ENCODE measurements at places on chromosomes 7 and 10.

DNA sequence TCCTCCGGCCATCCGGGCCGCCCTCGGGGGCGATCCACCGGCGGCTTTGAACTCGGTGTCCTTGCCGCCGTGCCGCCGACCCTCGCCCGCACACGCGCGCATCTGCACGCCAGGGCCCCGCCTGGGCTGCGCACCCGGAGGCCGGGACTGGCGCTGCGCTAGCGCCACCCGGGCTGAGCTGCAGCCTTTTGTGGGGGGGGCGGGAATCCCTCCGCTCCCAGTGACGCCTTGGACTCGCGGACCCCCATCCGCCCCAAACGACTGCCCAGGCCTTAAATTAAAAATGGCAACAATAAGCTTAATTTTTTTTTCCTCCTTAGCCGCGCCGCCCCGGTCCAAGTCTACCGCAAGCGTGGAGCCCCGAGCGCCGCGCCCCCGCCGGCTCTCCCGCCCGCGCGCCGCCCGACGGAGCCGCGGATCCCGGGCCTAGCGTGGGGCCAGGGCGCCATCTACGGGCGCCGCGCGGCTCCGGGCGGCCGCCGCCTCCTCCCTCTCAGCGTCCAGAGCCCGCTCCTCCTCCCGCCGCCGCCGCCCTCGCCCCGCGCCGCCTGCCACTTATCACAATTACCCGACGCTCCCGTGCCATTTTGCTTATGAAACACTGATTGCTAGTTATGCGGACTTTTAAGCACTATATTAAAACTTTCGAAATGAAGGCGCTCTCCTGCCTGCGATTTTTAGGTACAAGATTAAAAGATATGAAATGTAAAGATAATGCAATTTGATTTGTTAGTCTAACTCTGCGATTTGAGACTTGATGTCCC, 7.5 kb upstream of the EBF3 start:
- DNase-seq = no peak

- DNase-seq = no peak
These were observed 6.5 kb downstream of the EVX1 start for GRCh38 chr7:27248911-27249723.

DNA sequence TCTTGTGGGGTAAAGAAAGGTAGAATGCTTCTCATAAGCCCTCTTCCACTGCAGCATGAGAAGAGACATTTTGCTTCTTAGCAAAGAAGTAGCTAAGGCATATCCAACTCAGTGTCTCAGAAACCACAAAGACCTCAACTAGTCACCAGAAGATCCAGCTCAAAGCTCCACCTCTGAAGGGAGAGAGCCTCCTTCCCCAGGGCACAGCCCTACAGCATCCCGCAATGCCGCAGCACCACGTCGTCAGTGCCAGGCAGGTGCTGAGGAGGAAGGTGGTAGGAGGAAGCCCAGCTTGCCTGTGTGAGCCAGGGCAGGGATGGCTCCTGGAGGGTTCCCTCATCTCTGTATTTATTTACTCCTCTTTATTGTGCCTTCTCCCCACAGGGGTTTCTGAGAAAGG, 385.6 kb upstream of the NPVF start:
- DNase-seq = no peak

GRCh38 chr7:80902019-80902418, 16.8 kb downstream of the SEMA3C start:
- DNase-seq = no peak

GRCh38 chr7:79529881-79530235, 76.4 kb upstream of the MAGI2 start:
- DNase-seq = no peak

DNA sequence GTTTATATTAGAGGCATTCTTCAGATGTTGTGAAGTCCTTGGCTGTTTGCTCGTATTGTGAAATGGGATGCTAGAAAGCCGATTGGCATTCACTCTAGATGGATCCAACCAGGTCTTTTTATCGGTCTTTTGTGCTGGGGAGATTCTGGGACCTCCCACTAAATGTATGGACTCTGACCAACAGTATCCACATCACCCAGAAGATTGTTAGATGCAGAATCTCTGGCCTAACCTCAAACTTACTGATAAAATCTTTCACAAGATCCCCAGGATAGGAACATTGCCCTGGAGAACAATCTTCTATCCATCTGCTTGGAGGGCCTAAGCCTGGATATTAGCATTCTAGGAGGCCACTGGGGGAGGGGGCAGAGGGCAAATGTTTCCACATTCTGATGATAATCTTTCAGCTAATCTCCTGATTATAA, 160.9 kb downstream of the PLXDC2 start:
- DNase-seq = no peak

GRCh38 chr7:118109607-118110006, 74.4 kb upstream of the LSM8 start:
- DNase-seq = no peak

- no peak for DNase-seq
These were observed 66.4 kb upstream of the PDCD4 start for GRCh38 chr10:110805292-110805691.

DNA sequence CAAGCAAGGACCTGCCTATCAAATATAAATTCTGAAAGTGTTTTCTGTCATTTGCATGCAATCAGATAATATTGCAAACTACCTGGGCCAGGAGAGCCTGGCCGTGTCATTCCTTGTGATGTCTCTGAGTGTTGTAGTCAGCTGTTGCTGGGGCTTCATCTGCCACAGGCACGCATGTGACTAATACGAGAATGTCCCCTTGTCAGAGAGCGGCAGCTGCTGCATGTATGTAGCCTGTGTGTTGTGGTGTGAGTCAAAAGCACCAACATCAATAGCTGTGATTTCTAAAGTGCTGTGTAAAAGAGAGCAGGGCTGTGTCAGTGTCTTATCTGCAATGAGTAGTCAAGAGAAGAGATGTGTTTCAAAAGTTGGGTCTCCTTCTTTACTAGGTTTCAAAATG, 155.4 kb downstream of the POU6F2 start:
- DNase-seq = no peak

GRCh38 chr10:112755446-112756234, 194.4 kb upstream of the TCF7L2 start:
- DNase-seq = no peak

DNA sequence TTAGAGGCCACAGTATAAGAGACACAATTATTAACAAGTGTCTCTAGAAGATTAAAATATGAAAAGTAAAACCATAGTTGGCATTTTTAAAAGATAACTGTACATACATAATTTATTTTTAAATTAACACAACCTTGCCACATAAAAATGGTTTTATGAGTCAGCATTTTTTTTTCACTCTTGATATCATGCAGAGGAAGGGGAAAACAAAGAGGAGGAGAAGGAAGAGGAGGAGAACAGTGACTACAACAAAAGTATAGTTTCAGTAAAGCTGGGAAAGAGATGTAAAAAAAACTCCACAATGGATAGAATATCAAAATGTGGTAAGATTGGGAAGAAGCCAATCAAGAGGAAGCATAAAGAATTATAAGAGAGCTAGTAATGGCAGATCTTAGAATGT, 34.0 kb downstream of the CH25H start:
- DNase-seq = no peak

DNA sequence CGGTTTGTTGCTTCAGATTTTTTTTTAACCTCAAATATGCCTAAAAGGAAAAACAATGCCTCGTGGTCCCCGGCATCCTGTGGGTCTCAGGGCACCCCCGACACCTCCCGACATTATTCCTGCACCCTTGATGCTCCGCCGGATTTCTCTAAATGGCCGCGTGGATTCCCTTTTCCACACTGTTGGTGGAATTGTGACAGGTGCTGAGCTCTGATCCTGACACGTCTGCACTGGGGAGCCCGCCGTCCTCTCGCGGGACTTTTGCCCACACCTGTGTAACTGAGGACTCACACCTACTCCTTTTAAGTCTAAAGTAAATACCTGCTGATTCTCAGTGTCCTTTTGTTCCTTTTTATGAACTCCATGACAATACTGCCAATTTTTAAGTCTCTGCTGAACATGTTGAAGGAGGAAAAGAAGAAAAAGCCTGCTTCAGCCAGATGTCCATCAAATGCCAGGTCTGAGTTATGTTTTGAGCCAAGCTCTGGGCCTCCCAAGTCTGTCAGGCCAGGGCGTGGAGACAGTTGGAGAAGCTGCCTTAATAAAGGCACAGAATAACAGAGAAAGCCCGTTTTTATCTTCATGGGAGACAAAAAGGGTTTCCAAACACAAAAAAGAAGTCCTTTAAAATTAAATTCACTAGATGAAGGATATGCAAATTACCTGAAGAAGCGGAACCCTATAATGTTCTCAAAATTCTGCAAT, 568.2 kb downstream of the DNAJB6 start:
- DNase-seq = no peak

DNA sequence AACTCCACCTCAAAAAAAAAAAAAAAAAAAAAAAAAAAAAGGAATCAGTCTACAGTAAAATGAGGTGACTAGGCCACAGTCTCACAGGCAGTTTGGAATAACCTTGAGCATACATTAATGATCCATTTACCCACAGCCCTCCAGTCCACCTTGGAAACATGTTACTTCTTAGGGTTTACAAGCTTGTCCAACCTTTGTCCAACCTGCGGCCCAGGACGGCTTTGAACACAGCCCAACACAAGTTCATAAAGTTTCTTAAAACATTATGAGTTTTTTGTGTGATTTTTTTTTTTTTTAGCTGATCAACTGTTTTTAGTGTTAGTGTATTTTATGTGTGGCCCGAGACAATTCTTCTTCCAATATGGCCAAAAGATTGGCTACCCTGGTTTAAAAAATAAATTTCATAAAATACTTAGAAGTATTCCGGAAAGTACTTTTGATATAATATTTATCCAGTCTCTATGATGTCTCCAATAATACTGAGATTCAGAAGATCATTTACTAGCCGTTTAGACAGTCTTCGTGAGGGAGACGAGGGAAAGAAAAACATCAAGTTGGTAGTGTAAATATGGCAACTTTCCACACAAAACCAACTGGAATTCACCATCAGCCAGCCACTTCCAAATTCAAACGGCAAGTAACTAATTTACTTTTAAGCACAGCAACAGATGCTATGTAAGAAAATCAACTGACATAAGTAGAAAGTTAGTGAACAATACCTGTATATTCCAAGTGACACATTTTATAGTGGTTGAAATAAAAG, 9.9 kb downstream of the BAZ1B start:
- no peak for DNase-seq

DNA sequence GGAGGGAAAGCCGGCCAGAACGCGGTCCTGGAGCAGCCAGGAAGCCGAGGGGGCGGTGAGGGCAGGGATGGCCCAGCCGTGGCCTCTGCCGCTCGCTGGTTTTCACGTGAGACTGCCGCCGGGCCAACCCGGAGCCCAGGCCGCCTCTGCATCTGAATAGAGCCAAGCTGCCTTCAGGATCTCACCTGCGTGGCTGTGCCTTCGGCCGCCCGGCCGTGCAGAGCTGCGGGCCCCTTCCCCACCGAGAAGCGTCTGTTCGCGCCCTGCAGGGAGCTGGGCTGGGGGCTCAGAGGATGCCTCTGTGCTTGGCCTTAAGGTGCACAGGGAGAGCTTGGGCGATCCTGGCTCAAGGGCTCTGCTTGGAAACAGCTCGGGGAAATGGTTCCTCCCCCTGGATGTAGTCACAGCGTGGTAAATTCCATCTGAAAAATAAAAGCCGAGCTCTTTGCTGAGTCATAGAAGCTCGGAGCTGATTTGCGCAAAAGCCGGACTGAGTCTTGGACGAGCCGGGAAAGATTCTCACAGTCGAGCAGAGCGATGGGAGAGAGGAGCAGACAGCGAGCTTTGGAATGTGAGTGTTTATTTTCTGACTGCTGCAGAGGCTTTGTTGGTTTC, at the start of gene JAKMIP3:
TSS of gene JAKMIP3 (plus strand) at position 456 of the 615 bp plus-strand sequence. CDS start 38,863 bp downstream, outside the sequence.
- no peak for DNase-seq

DNA sequence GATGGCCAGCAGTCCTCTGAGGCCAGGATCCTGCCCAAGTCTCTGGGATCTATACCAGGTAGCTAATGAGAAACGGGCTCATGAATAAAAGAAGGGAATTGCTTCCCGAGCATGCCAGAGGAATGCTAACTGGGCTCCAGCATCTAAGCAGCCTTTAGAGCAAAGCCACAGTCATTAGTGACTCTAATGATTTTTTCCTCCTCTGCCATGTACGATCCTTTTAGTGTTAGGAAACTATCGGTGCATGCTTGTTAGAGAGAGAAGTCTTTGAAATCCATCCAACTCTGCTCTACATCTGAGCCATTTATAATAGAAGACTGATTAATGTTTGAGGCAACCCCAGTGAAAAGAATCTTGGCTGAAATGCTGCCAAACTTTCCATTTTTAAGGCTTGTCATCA, 124.9 kb upstream of the TCERG1L start:
- no peak for DNase-seq

- DNase-seq = no peak
These were observed 45.1 kb upstream of the SMNDC1 start for GRCh38 chr10:110349831-110350230.

DNA sequence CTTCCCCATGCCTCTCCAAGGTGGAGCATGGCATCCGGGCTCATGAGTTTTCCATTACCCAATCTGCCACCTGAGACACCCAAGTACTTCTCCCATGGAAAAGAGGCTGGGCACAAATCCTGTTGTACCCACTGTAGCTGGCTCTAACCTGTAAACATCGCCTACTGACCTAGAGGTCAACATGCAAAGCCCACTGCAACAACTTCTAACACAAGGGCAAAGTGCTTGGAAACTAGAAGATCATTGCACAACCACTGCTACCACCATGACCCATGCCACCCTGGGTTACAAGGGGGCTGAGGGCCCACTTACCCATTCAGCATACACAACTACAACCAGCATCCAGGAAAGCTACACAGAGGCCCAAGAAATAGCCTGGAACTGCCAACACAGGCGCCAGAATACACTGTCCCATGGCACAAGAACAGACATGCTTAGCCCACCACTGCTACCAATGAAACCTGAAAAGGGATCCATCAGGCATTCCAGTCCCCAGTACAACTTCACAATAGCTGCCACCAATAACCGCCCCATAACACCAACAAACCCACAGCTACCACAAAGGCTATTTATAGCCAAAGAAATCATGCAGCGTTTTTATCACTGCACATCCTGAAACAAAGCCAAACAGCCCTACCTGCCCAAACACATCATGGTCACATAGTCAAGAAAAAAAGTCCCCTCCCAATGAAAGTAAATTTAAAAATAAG, 63.4 kb downstream of the RNF32 start:
- no peak for DNase-seq
